ENCODE measurements at places on chromosomes 6 and 20.

- no peak for DNase-seq
Measured at GRCh38 chr6:118908441-118908840, 14.5 kb downstream of the ASF1A start.

DNA sequence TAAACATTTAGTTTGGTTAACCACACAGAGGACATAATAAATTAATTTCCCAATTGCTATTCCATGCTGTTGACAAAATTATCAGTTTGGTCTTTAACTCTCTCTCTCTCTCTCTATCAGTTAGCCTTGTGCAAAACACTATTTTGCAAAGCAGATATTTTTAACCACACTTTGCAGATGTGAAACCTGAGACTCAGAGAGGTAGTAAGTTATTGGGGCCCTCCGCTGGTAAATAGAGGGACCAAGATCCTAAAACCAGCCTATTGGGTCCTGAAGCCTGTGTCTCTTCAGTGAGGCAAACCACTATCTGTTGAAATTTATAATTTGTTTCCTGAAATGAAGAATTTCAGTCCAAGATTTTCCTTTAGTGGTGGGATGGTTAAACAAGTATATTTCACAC is 231.0 kb downstream of the SOD2 start:
- no peak for DNase-seq

DNA sequence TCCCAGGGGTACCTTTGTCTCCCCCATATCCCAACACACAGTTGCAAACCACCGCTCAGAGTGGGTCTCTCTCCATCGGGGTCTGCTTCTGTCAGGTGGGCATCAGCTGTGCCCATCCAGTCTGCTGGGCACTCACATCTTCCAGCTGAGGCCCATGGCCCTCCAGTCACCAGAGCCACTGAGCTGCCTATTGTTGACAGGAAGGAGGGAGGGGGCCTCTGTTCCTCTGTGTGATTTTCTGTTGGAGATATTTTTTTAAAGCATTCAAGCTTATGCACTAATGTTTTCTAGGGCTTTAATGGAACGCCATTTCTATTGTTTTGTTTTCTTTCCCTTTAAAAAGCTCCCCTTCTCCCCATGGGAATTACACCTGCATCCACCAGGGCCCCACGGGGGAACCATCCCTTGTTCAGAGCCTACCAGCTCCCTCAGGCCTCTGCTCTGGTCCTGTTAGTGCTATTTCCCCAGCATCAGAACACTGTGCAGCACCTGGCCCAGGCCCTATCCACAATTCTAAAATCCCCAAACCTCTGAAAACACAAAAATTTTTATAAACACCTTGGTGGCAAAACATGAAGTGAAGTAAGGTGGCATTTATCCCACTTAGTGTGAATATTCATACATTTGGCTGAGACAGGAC is 326.2 kb downstream of the CD83 start:
- DNase-seq: no peak

GRCh38 chr6:137893726-137894125 is 26.7 kb downstream of the TNFAIP3 start:
- DNase-seq: no peak

- DNase-seq: no peak
Measured at GRCh38 chr6:129695373-129696027, 14.5 kb downstream of the ARHGAP18 start.

DNA sequence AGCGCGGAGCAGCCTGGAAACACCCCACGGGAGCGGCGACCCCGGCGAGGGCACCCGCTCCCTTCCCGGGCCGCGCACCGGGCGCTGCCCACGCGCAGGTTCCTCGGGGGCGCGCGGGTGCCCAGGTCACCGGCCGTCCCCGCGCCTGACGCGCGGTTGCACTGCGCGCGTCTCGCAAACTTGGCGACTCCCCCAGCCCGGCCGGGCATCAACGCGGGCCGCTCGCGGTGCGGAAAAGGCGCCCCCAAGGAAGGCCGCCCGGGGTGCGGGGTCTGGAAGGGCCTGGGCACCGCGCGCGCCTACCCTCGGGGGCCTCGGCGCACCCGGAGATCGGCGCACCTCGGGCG is 555 bp upstream of the ZBTB46 start:
- no peak for DNase-seq
